Left forelimb (tissue), 1 donor: ENCODE measurements at places on chromosomes 3 and 15.

DNA sequence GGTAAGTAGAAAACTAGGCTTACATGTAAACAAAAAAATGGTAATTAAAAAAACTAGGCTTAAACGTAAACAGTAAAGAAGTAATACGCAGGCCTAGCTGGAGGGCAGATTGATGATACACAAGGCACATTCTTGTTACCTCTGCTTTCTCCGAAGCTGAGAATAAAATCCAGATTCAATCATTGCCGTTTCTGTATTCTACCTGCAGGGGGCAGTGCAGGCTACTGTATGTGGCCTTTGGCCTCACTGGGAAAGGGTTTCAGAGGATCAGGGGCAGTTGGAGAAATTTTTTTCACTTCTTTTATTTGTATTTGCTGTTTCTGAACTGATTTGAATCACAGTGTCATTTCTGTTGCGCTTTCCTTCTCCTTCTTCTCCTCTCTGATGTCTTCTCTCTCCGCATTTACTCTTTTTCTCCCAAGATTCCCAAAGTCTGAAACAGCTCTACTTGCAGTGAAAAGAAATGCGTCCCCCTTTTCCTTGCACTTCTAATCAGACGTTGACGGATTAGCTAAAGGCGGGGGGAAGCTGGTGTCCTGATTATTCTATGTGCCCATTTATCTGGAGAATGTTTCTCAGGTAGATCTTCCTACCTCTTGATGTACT lies 67.1 kb upstream of the MCTP2 start:
- DNase-seq = no peak

GRCh38 chr3:78860567-78860966 lies 907.2 kb downstream of the ROBO1 start:
- no peak for DNase-seq

DNA sequence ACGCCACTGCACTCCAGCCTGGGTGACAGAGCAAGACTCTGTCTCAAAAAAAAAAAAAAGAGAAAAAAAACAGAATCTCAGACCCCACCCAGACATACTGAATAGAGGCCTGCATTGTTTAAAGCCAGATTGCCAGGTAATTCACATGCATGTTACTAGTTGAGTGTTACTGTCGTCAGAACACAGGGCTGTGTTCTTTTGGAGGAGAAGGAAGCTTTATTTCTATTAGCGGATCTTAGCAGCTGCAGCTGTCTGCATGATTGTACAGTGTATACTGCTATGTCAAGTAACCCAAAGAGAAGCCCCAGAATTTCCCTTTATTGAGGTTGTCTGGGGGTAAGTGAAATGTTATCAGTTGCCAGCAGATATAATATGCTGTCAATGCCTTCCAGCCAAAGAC lies 496.6 kb upstream of the NAALADL2 start:
- DNase-seq = no peak

- DNase-seq = no peak
Observed at GRCh38 chr3:125331243-125331642, 43.9 kb downstream of the ZNF148 start.

- DNase-seq = no peak
Observed at GRCh38 chr15:71008250-71008870, 106.9 kb upstream of the THSD4 start.

GRCh38 chr3:123788710-123789109 lies 95.4 kb downstream of the MYLK start:
- no peak for DNase-seq

DNA sequence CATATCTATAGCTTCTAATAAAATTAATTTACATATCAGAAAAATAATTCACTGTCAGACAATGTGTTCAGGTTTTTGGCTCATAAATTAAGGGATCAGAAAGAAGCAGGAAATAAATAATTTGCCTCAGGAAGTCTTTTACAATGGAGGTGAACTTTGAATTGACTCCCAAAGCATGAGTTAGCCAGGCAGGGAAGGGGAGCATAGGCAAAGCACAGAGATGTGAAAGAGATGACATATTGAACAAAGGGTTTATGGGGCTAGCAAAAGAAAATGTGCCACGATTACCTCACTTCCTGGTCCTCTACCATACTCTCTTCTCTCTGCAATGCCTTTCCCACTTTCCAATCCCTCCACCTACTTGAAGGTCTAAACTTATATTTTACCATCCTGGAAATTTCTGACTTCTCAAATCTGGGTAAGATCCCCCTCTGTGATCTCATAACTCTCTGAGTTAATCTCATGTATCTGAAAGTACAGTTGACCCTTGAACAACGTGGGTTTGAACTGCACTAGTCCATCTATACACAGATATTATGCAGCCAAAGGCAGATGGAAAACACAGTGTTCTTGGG lies 4.1 kb upstream of the HEXA start:
- no peak for DNase-seq

DNA sequence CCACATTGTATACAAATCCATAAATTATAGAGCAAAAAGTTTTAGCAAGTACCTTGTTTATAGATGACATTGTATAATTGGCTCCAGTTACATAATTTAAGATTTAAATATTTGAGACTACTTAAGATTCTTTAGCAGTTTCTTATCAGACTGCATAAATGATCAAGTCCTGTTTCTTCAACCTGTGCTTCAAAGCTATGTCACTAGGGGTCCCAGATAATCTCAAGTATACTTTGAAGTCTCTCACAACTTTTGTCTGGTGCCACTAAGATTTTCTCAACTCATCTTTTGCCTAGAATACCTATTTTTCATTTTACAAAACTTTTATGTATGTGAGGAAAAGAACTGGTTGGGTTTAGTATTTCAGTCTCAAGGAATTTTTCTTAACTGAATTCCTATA lies 205.5 kb downstream of the STAG1 start:
- no peak for DNase-seq

DNA sequence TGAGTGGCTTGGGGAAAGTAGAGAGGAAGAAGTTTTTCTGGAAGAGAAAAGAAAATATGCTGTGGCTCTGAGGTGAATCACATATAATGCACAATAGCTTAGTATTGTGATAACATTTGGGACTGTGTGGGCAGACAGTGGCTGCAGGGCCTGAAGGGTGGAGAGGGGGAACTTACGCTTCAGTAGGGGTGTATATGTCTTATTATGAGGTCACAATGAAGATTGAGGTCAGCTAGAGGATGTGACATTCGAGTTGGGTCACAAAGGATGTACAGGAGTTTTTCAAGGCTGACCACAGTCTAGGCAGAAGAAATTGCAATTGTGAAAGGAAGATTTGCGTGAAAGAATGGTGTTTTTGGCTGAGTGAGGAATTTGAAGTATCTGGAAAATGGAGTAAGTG lies 414.8 kb downstream of the LPP start:
- no peak for DNase-seq

DNA sequence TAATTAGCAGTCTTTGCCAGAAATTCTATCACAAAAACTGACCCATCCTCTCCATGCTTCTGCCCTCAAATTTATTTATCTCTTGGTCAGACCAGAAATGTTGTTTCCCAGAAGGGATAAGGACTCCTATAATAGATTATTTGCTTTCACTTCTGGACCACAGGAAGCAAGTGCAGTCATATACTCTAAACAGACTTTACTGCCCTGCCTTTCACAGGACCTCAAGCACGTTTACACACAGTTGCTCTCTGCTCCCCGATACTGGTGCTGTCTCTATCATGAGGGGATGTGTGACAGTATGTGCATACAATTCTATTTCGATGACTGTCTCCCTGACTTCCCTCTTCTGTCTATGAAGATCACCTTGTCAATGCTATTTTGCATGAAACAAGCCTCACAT lies 205.5 kb upstream of the TGFBR2 start:
- DNase-seq = no peak

- no peak for DNase-seq
Observed at GRCh38 chr3:48128774-48129173, 59.4 kb downstream of the CDC25A start.

GRCh38 chr15:96037584-96037983 lies 292.9 kb upstream of the NR2F2 start:
- no peak for DNase-seq

DNA sequence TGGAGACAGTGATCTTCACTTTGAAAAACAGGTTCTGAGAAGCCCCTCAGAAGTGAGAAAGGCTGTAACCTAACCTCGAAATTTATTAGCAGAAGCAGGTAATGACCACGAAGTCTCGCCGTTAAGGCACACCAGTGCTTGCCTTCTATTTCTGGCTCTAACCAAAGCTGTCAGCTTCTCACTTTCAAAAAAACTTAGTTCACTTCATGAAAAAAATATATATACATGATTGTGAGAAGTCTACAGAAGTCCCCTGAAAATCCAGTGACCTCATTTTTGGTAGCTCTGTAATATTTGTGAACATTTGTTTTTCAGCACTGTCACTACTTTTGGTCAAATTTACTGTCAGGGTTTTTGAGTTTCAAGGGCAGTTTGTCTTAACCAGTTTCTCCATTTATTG lies 19.1 kb upstream of the AKAP13 start:
- DNase-seq = no peak

- no peak for DNase-seq
Observed at GRCh38 chr15:49380912-49381311, 42.1 kb upstream of the FGF7 start.

GRCh38 chr3:157220211-157220610 lies 60.3 kb upstream of the CCNL1 start:
- no peak for DNase-seq

GRCh38 chr3:108998436-108998835 lies 44.8 kb upstream of the GUCA1C start:
- no peak for DNase-seq

- no peak for DNase-seq
Observed at GRCh38 chr3:120683213-120683612, 1.2 kb upstream of the HGD start.

DNA sequence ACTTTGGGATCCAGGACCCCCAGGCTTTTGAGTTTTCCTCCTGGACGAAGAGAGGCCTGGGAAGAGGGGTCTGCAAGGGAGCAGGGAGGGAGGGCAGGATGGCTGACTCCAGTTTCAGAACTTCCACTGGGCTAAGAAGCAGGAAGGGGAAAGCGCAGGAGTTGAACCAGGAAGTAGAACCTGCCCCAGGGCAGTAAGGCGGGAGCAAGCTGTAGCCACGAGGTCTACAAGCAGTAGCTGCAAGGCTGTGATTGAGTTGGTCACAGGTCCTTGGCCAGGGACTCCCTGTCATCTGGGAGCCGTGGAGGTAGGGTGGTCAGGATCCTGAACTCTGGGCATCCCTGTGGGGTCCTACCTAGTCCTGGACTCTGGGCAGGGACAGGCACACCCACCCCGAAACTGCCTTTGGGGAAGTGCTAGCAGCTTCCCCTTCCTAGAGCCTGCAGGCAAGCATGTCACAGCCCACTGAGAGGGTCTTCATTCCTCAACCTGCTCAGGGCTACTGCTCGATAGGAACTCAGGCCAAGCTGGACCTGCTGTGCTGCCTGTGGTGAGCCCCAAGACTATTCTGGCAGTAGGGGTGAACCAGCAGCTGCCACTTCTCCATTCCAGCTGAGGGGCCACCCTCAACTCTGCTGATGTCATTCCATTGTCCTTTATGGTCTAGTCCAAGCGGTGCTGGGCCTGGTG lies 5.8 kb upstream of the GNAI2 start:
- no peak for DNase-seq

DNA sequence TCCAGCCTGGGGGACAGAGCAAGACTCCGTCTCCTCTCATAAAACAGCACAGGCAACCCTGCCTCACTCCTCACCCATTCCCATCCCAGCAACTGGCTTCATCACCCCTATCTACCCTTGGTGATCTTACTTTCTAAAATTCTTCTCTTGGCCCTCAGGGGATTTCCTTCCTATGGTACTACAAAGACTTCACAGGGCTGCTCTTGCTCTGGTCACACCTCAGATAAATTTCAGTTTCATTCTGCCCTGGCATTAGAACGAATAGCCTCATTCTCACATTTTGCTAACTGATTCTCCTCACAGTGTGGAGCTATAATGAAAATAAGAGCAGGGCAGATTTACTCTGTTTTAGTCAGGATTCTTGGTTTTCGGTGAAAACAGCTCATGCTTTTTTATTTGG lies 22.1 kb upstream of the CRBN start:
- DNase-seq = no peak

DNA sequence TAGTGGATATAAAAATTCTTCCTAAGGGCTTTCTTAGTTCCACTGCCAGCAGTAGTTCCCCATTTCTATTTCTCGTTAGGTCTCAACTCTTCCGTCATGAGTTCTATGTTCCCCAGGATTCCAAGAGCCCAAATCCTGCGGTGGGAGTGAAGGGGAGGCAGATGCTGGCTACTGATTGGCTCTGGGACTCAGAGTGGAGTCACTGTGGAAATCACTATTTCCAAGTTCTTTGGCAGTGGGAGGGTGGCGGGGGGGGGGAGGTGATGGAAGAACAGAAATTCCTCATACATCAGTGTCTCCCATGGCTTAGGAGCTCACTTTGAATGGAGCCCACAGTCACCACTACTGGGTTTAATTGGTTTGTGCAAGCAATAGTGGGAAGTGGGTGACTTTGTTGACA lies 5.6 kb downstream of the CCR1 start:
- DNase-seq = no peak
